ENCODE measurements at places on chromosomes 13 and 19.
A peak's percentile ranks its signal among the peaks of the same experiment; 100 is the strongest.

GRCh38 chr19:46520616-46521015 lies 24.9 kb upstream of the PNMA8B start:
- DNase-seq: no peak

DNA sequence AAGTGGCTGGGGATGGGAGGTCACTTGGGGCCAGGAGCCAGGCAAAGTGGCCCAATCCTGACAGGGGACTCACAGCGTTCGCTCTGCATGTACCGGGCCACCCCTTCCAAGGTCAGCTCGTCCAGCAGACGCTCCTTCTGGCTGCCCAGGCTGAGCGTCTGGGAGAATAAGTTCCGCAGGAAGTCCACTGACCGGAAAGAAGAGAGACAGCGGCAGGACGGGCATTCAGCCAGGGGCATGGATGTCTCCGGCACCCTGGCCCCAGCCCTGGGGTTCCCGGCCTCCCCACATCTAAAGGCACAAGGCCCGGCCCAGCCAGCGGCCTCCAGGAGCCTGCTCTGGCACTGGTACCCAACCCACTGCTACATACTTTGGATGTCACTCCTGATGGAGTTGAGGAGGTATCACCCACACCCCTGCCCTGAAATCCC lies 6.1 kb downstream of the SIRT2 start:
- no peak for DNase-seq

DNA sequence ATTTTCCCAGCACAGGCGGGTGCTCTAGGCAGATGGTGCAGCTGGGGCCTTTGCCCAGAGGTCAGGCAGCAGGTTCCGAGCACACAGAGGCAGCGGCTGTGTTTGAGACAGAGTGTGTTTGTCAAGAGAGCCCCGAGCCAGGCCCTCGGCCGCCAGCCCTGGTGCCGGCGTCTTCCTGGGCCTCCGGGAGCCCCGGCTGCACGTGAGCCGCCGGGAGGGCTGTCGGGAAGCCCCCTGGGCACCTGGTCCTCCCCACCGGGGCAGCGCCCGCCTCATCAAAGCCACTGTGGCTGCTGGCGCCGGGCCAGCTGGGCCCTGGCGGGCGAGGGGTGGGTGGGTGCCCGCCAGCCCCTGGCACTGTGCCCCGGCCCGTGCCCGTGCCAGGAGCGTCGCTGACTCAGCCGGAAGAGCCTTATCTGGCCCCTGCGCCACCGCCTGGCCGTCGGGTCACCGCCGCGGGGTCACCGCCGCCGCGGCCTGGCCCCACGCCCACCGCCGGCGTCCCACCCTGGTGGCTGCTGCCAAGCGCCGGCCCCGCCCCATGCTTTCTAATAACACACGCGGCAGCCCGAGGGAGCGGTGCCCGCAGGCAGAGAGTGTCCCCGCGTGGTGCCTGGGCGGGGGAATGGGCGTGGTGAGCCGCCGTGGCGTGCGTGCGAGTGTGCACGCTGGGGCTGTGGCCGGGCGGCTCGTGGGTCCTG lies 14.9 kb downstream of the ARID3A start:
- DNase-seq: no peak

GRCh38 chr13:98549006-98549727 lies 27.7 kb downstream of the STK24 start:
- DNase-seq: peak; percentile 79

Data from fibroblast of skin of back (primary cell).